ENCODE measurements at places on chromosomes 7 and 10.

DNA sequence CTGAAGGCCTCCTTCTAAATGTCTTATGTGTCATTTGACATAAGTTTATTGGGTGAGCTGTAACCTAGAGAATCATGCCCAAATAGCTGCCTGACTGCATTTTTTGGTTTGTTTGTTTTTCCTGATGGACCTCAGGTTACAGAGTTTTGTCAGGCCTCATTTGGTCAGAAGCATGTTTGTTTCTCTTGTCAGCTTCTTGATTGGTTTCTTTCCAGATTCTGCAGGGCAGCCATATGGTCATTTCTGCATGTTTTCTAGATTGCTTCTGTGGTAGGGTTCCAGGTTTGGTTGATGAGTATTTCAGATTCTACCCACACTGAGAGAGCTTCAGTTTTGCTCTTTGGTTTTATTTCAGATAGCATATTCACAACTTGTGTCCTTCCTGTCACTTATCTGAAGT, 28.0 kb downstream of the GLCCI1 start:
- no peak for DNase-seq

DNA sequence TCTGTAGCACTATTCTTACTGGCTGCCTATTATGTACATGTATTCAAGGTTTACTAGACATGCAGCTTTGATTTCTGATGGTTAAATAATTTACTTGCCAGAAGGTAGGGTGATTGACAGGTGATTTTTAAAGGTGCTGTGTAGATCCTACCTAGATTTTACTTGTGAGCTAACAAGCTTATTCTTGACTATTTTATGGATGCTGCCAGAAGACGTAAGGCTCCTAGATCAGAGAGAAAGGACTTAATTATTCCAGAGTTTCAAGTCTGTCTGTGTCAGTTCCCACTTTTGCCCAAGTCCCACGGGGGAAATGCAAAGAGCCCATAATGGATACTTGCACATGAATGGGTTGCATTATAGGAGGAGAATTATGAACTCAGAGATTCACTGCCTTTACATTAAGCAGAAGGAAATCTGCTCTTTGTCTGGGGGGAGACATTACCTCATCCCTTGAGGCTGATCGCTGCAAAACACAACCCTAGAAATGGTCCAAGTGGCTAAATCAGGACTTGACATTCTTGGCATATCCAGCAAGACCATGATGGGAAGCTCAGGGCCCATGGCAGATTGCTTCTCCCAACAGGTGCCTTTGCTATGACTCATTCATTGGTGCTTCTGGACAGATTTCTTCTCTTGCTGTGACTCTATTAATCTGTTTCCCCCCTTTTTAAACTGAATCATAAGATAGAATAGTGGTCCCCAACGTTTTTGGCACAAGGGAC, 32.1 kb downstream of the GPR158 start:
- DNase-seq, result no peak

- no peak for DNase-seq
These were observed 112.2 kb upstream of the GATA3 start for GRCh38 chr10:7942316-7942715.

DNA sequence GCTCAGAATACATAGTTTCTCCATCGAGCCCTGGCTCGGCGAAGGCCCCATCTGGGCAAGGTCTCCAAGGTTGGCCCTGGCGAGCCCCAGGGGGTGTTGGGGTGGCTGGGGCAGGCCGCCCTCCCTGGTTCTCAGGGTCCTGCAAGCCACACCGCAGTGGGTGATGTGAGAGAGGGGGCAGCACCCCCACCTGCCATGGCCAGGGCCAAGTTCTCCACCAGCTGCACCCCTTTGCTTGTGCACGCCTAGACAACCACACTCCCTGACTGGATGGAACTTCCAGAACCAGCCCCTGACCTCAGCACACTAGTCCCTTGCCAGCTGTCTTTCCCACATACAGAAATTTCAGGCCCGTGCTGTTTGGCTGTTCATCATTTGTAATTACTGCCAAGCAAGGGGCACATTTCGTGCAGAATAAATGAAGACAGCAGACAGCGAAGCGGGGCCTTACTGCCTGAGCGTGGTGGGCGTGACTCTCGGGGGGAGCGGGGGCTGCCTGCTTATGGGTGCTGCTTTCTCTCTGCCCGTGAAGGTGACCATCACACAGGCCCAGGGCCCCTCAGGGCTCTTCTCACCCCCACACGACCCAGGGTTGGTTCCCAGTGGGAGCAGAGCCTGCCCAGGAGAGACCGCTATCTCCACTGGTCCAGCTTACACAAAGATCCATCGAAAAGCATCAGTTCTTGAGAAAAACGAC, 85.9 kb downstream of the ADARB2 start:
- no peak for DNase-seq
